Sciatic nerve (tissue), 2 donors: ENCODE measurements at places on chromosomes 11 and 22.
A peak's percentile ranks its signal among the peaks of the same experiment; 100 is the strongest.

DNA sequence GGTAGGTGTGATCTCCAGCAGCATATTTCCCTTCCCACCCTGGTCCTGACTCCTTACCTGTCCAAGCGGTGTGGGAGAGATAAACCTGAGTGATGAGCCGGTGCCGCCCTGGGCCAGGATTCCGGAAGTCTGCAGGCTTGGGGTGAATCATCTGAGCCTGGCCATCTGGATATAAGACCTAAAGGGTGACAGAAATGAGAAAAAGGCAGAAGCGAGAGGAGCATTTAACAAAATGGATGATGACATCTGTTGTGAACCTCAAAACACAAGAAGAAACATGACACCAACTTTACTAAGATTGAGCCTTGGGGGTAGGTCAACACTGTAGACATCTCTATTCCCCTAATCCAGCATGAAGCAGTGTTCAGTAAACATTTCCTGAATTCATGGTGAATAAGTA lies 62.8 kb downstream of the AAMDC start:
- DNase-seq: no peak

DNA sequence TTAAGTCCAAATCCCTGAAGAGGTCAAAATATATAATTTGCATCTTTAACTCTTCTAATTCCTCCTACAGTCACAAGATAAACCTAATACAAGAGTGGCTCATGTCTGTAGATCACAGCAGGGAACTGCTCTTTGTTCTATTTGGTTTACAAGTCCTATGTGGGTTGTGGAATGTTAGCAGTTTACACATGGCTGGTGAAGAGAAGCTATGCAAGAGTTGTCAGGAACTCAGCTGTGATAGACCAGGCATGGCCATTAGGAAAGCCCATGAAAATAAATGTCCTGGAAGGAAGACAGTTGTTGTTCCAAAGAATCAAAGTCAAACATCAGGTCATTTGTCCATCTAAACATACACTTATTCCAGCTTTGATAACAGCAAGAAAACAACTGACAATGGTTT lies 312.4 kb upstream of the PITPNB start:
- DNase-seq: no peak

- peak; percentile 92 for DNase-seq
These were observed 465 bp downstream of the SUN2 start for GRCh38 chr22:38755155-38755910.

- no peak for DNase-seq
These were observed 208.3 kb downstream of the CEP164 start for GRCh38 chr11:117535850-117536411.
